ENCODE measurements at places on chromosomes 1 and 21.

DNA sequence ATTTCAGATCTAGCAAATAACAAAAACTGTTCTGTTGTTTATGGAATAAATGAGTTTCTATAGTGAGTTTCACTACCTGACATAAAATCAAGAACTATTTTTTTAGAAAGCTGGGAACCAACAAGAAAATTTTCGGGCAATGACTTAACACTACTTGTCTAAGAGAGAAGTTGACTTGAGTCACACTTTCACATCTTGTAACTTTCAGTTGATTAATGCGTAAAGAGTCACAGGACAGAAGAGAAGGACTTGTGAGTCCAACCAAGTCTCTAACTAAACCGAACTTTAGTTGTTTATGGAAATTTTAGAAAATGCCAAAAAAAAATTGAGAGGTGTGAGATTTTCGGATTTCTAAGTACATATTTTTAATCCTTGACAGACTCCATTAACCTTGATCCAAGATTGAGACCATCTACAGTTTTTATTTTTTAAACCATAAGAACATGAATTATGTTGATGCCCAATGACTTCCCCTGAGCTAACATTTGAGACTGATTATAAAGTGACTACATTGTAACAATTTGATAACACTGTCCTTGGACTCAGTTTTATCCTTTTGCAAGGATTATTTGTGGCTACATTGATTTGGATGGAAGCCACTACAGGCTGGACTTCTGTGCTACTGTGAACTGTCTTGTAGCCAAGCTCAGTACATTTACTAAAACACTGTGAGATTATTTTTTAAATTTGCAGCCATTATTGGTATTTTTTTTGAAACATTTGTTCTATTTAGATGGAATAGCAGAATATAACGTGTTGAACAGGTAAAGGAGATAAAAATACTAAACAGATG lies 284.0 kb downstream of the PTPRC start:
- DNase-seq: no peak

GRCh38 chr1:153238527-153238926 lies 21.0 kb upstream of the LORICRIN start:
- no peak for DNase-seq

GRCh38 chr1:96524100-96524499 lies 197.5 kb upstream of the PTBP2 start:
- DNase-seq: no peak

- peak; percentile 30 for DNase-seq
These were observed 9.2 kb upstream of the EVA1C start for GRCh38 chr21:32403201-32403777.

- DNase-seq: no peak
These were observed at the start of gene C1QB for GRCh38 chr1:22652881-22653316. TSS of gene C1QB (plus strand) at chr1:22653236. CDS start at chr1:22659463, 6,227 bp downstream.

Measured in T1000 (cell line).